Left hindlimb (tissue), 1 donor: ENCODE measurements at places on chromosomes 2 and 18.

GRCh38 chr2:151711025-151711424, 23.3 kb downstream of the NEB start:
- no peak for DNase-seq

GRCh38 chr2:173922760-173923159, 42.4 kb downstream of the SP3 start:
- DNase-seq, result no peak

DNA sequence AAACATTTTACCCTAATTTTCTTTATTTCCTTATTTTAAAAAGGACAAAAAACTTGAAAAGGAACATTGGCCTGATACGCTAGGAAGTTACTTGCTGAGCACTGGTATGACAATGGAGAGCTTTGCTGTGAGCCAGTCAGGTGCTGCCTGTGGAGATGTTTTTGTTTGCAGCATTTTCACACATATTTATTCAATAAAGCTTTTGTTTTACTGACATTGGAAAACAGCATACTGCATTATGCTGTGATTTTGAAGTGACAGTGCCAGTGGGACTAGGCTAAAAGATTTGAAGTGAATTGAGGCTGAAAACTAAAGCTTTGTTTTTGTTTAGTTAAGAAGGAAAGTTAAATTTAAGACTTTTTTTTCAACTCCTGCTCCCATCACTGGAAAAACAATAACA, 470.7 kb upstream of the ZEB2 start:
- no peak for DNase-seq

DNA sequence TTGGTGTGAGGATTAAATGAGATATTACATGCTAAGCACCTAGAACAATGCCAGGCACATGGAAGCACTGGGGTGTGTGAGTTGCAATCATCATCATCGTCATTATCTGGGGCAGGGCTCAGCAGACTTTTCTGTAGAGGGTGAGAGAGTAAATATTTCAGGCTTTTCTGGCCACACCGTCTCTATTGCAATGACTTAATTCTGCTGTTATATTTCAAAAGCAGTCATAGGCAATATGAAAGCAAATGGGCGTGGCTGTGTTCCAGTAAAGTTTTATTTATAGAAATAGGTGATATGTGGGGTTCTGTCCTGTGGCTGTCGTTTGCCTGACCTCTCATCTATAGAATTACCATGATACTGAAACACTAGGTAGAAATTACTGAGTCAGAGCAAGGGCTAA, 60.6 kb downstream of the IL1R2 start:
- no peak for DNase-seq

GRCh38 chr2:223414646-223415045, 187.5 kb downstream of the SCG2 start:
- peak; percentile 45 for DNase-seq

- DNase-seq, result no peak
Measured at GRCh38 chr2:177124371-177124770, 88.2 kb upstream of the HNRNPA3 start.

DNA sequence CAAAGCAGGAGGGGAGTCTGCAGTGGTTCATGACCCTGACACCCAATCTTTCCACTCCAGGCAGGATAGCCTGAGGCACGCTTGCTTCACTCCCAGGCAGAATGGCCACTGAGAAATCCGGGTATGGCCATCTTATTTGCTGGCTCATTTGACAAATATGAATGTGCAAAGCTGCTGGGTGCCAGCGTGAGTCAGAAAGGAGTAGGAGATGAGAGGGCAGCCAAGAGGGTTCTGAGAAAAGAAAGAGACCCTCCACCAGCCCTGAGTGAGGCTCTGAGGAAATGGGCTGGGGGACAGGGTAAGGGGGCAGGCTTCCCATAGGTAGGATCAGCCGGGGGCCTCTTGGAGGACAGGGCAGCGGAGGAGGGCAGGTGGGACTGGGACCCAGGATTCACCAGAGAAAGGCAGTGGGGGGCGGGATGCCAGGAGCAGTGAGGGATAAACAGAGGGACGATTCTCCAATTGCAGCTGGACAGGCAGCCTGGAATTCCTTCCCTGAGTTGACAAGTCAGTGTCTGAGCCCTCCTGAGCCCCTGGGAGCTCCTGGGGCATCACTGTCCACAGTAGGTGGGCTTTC, 15.2 kb downstream of the RAMP1 start:
- DNase-seq, result no peak

GRCh38 chr2:236237468-236238190, 26.6 kb downstream of the ASB18 start:
- peak; percentile 37 for DNase-seq

GRCh38 chr2:212421556-212422334, 116.9 kb downstream of the ERBB4 start:
- no peak for DNase-seq

DNA sequence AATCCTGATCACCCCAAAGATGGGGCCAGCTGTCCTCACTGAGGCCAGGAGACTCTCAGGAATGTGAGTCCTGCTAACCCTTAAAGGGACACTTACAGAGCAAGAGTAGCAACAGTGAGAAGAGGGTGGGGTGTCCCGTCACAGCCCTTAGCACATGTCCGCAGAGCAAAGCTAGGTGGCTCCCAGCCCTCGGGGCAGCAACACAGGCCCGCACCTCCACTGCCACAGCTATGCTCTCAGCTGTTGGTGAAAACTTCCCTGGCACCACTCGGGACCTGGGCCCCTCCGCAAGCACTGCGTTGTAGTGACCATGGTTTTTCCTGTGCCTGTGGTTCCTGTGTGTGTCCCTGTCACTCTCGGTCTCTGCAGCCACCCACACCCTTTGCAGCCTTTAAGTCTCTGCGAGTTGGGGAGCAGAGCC, 76.4 kb upstream of the UXS1 start:
- no peak for DNase-seq

DNA sequence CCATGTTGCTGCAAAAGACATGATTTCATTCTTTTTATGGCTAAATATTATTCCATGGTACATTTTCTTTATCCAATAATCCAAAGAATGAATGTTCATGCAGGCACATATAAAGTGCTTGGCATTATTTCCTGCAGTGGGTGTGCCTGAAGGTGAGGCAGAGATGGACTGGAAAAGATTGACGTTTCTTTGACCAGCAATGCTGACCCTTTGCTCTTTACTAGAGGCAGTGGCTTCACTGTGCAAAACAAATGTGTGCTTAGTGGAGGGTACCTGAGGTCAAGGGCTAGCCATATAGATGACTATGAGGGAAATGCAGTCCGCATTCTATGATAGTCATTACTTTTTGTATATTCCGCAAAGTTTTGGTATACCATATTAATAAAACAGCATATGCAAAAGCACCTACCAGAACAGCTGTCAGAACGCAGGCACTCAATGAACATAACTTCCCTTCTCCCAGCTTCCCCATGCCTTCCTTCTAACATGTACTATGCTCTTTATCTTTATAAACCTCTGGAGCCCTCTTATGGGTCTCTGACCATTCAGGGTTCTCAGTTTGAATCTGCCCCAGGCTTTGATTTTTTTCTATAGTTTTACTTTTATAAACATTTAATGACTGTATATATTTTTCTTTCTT, 32.6 kb upstream of the CPS1 start:
- DNase-seq, result no peak

- no peak for DNase-seq
Measured at GRCh38 chr18:22063102-22063501, 106.3 kb upstream of the GATA6 start.

- no peak for DNase-seq
Measured at GRCh38 chr18:11154368-11154989, 5.1 kb upstream of the PIEZO2 start.

- no peak for DNase-seq
Measured at GRCh38 chr18:43805646-43806194, 528.4 kb upstream of the SYT4 start.

GRCh38 chr2:236908439-236909192, 177.1 kb upstream of the COPS8 start:
- no peak for DNase-seq

GRCh38 chr2:109070290-109070689, 58.7 kb upstream of the SH3RF3 start:
- DNase-seq, result no peak

GRCh38 chr2:38446906-38447561, 70.0 kb upstream of the ATL2 start:
- no peak for DNase-seq

GRCh38 chr2:144644549-144644948, 124.6 kb upstream of the ZEB2 start:
- DNase-seq, result no peak

DNA sequence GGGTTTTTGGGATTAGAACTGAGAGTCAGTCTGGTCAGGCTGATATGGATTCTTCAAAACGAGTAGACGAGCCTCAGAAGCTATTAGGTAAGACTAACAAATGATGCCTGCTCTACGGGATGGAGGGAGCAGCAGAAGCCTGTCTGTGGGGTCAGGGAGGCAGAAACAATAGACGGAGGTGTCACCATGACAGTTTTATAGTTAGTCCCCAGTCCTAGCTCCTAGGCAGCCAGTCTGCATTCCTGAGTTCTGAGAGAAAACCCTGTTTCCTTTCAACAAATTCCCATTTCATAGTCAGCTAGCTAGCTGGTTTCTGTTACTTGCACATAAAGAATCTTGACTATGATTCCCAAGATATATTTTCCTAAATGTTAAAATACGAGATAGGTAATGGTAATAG, 542.1 kb downstream of the PID1 start:
- DNase-seq, result no peak

DNA sequence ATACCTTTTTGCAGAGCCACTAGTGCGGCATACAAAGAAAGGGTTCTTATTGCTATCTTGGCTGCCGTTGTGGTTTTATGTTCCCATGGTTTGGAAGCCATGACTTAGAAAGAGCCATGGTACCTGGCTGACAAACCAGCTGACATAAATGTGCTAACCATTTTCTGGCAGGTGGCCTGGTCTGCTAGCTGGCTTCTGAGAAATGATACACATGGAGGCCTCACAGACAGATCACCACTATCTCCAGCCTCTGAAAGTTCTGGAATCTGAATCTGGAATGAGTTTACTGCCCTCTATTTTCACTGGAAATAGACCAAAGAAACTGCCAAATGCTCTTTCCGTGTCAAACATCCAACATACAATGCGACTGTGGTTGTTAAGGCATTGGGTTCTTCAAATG, 123.7 kb downstream of the QPCT start:
- DNase-seq, result peak; percentile 61

DNA sequence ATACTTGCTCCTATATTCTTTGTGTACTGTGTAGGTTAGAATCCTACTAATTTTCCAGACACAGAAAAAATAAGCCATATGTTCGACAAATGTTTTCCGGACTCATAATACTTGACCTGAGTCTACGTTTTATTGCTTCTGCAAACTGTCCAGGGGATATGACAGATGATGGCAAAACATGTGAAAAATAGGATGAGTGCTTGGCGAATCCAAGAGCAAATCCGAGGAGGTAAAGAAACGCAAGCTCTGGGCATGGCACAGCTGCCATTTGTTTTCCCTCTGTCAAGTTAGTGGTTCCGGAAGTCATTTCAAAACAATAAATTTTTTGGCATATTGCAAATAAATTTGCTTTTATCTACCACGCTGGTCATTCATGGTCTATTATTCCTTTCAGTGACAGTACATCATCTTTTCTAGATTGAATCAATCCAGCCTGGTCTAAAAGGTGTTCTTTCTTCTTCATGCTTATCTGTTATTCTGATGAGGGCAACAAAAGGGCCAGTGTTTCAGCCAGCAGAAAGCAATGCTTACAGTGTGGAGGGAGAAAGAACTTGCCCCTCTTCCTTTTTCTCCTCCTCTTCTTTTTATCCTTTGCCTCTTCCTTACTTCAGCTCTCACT, 476.1 kb upstream of the SOX11 start:
- DNase-seq, result no peak

GRCh38 chr2:64263315-64263714, 119.1 kb upstream of the PELI1 start:
- DNase-seq, result no peak

- no peak for DNase-seq
Measured at GRCh38 chr2:177396703-177397460, 4.3 kb downstream of the AGPS start.

GRCh38 chr2:54049365-54049764, 66.0 kb upstream of the ACYP2 start:
- no peak for DNase-seq

DNA sequence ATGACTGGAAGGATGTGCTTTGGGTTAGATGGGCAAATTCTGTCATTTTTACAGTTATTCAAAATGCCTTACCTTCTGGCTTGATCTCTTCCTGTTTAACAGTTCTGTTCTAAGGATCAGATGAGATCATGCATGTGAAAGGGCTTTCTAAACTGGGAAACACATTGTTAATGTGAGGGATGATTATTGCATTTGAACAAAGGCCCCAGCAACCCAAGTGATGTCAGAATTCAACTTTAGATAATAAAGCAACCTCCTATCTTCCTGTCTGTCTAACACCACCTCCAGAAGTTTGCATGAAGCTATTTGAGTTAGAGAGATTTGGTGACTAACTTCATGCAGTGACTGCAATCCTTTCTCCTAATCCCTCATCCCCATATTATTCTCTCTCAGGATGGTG, 77.8 kb upstream of the B3GNT2 start:
- DNase-seq, result no peak

GRCh38 chr2:28447943-28448792, 47.7 kb upstream of the PLB1 start:
- DNase-seq, result no peak

DNA sequence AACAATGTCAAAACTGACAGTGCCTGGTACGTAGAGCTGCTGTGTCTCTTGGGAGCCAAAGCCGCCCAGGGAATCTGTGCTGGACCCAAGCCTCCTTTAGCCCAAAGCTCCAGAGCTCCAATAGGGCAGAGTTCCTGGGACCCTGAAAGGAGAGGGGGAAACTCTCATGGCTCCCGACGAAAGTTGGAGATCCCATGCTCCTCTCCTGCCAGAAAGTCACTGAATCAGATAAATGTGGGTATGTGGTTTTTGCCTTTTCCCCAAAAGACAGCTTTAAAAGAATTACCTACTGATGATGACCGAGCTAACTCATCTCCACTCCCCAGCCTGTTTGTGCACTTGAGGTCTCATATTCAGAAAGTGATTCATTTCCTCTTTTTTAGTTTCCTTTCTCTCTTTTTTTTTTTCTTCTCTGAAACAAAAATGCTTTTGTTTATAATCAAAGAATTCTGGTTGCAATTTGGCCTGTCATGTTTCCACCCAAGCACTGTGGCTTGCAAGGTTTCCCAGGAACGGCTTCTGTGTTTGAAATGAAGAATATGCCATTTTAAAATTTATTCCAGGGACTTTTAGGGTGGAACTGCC, 14.1 kb upstream of the PMAIP1 start:
- DNase-seq, result no peak

DNA sequence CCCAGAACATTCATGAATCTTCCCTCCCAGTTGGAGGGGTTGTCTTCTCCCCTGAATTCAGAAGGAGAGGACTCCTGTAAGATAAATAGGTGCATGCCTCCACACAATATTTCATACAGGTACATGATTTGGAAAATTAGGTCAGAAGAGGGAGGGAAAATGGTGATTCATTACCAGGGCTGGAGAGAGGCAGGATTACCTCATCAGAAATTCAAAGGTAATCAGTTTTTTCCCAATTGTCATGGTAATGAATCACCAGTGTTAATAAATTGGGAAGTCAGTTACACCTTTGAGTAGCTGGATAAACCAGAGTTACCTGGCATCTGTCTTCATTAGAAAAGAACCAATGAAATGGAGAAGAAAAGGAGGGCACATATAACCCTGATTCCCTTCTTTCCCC, 128.5 kb downstream of the EN1 start:
- DNase-seq, result no peak
